Stimulated activated CD8-positive, alpha-beta memory T cell treated with anti-CD3 and anti-CD28 coated beads, Interleukin-4, amount 100 ng/mL, for 1 hour (primary cell): ENCODE measurements at places on chromosomes 5 and 9.

DNA sequence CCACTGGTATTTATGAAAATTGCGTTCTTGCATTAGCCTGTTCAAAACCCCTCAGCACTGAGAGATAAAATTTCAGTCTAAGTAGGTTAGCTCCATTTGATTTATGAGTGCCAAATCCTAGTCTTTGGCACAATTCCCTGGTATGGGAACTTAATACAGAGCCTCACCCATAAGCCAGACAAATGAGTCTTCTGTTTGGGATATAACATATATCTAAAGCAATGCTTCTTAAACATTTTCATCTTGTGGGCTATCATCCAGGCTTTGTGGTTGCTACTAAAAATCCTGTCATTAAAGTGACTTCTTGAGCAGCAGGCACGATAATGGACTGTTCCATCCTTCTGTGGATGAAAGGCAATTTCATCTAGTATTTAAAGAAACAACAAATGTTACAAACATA lies 419.5 kb upstream of the ACTBL2 start:
- DNase-seq = no peak

DNA sequence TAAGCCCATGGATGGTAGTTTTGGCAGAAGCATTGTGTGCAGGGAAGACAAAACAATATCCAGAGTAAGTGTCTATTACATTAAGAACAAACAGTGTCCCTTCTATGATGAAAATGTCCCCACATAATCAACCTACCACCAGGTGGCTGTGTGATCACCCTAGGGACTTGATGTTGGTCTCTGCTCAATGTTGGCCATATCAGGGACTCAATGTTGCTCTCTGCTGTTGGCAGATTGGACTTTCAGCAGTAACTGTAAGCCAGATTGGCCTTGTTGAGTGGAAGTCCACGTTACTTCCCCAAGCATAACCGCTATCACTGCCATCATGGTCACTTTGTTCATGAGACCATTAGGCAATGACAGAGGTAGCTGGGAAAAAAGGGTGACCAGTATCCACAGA lies 52.8 kb upstream of the PRSS3 start:
- no peak for DNase-seq

GRCh38 chr5:79236970-79237739 lies 1.2 kb downstream of the JMY start:
- no peak for DNase-seq

- DNase-seq = no peak
Observed at GRCh38 chr9:113887436-113887835, 11.3 kb downstream of the ZNF618 start.

DNA sequence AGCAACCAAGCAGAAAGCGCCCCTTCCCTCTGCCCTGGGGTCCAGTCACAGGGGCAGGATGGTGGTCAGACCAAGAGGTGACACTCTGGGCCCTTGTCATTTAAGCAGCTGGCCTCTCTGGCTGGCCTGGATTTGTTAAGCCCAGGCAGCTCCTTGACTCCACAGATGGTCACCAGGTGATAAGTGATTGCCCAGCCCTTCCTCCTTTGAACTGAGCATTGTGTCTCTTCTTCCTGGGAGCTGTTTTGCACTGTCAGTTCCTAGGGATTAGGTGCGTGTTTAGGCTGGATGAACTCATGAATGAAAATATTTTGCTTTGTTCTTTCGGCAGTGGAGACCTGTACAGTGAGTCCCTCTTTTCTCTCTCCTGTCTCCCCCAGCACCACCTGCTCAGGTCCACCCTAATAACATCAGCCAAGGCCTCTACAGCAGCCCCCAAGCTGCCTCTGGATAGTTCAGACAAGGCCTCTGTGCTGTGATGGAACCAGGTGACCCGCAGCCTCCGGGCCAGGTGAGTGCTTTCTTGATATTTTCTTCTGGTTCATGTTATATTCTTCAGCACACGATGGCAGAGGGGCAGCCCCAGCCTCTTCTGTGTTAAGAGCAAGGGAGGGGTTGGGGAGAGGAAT lies 139.7 kb upstream of the PITX1 start:
- DNase-seq = no peak
